ENCODE measurements at places on chromosomes 13 and 19.

- DNase-seq: peak; percentile 32
These were observed 284.0 kb downstream of the DNAJC15 start for GRCh38 chr13:43307221-43307920.

DNA sequence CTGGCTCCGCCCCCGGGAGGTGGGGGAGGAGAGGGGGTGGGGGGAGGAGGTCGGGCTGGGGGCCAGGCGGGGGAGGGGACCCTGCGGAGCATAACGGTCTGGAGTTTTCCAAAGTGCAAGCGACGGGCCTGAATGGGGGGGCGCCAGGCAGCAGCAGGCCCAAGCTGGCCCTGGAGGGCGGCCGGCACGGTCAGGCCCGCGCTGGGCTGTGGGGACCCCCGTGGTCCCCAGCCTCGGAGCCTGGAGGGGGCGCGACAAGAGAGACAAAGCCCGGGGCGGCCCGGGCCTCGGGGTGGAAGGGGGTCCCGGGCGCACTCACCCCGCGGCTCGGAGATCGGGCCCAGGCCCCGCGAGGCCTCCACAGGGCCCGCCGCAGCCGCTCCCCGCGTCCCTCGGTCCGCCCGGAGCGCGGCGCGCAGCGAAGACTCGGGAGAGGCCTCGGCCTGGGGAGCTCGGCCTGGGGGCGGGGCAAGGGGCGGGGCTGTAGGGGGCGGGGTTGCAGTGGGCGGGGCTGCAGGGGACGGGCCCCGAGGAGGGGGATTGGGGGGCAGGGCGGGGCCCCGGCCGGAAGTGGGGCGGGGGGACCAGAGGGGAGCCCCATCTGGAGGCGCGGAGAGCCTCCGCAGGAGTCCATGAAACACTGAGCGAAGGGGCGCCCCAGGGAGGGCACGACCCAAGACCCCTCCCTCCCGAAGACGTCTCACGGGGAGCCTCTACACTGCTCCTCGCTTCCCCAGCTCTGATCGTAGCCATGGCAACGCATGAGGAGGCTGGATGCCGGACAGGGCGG is 47.6 kb downstream of the PTPRS start:
- no peak for DNase-seq

GRCh38 chr13:99722931-99723330 is 221.7 kb downstream of the TM9SF2 start:
- no peak for DNase-seq

- no peak for DNase-seq
These were observed 58.2 kb downstream of the POLR1D start for GRCh38 chr13:27679896-27680295.

DNA sequence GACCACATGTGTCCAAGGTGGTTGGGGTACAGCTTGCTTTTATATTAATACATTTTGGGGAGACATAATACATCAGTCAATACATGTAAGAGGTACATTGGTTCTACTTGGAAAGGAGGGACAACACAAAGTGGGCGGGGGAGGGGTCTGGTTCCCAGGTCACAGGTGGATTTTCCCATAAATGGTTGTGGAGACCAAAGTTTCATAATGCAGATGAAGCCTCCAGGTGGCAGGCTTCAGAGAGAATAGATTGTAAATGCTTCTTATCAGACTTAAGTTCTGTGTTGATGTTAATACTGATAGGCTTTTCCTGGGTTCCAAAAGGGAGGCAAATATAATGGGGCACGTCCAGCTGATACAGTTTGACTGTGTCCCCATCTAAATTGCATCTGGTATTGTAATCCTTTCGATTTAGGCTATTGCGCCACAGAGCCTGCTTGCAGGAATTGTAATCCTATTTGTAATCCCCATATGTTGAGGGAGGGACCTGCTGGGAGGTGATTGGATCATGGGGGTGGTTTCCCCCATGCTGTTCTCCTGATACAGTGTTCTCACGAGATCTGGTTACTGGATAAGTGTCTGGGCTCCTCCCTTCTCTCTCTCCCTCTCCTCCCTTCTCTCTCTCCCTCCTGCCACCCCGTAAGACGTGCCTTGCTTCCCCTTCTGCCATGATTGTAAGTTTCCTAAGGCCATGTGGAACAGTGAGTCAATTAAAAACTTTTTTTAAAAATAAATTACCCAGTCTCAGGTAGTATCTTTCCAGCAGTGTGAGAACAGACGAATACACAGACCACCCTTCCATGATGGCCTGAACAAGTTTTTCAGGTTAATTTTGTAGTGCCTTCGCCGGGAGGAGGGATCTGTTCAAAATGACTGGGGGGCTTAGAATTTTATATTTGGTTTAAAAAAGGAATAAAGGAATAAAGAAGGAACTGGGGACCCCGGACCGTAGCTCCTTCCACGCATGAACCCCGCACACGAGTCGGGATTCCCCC is 44.9 kb downstream of the ZNF823 start:
- no peak for DNase-seq

DNA sequence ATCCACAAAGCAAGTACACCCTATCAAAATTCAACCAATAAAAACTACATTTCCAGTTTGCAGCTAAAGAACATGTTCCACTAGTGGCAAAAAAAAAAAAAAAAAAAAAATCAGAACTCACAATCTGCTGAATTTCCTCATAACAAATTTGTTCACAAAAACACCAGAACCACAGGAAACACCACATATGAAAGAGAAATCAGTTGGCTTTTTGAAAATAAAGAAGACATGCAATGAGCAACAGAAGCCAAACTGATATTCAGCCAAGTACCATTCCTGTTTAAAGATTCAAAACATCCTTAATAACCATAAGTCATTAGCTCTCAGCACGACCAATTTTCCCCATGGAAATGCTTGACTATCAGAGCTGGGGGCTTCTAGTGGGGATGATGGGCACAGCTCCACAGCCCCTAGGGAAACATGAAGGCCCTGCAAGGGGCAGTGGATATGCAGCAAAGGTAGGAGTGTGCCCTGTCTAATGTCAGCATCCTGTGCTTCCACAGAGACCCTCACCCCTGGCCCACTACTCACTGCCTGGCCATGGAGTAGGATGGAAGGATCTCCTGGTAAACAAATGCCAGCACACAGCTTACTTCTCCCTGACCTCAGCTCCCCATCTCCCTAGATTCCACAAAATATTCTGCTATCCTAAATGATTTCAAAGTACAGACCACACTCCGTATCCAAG is 74.0 kb upstream of the DOCK9 start:
- no peak for DNase-seq

- DNase-seq: no peak
These were observed 1.3 kb downstream of the ZNF616 start for GRCh38 chr19:52138278-52138982.

GRCh38 chr19:54473071-54473891 is at the start of gene CDC42EP5:
Gene CDC42EP5 (minus strand): TSS chr19:54473296. CDS start chr19:54465547, 7,749 bp downstream.
- no peak for DNase-seq

- no peak for DNase-seq
These were observed 1086.7 kb downstream of the EFNB2 start for GRCh38 chr13:105448811-105449210.

- peak; percentile 81 for DNase-seq
These were observed 82.7 kb downstream of the SLC10A2 start for GRCh38 chr13:102983496-102983895.

GRCh38 chr13:90300015-90300414 is 1047.5 kb upstream of the MIR17HG start:
- DNase-seq: no peak

DNA sequence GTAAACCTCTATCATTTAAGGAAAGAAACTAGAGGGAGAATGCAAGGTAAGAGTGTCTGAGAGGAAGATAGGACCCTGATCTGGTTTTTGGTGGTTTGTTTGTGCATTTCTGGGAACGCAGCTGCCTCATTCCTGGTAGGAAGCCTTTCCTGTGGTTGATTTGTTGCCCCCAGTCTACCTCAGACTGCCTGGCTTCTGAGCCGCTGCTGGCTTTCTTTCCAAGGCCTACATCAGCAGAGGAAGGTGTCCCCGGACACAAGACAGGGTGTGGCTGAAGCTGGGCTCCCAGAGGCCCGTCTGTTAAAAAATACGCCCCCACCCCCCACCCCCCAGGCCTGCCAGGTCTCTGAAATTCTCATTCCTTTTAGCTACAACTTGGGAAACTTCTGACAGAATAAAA is 42.6 kb downstream of the C13orf42 start:
- DNase-seq: no peak

GRCh38 chr13:92500192-92500591 is 726.4 kb upstream of the GPC6 start:
- DNase-seq: no peak

DNA sequence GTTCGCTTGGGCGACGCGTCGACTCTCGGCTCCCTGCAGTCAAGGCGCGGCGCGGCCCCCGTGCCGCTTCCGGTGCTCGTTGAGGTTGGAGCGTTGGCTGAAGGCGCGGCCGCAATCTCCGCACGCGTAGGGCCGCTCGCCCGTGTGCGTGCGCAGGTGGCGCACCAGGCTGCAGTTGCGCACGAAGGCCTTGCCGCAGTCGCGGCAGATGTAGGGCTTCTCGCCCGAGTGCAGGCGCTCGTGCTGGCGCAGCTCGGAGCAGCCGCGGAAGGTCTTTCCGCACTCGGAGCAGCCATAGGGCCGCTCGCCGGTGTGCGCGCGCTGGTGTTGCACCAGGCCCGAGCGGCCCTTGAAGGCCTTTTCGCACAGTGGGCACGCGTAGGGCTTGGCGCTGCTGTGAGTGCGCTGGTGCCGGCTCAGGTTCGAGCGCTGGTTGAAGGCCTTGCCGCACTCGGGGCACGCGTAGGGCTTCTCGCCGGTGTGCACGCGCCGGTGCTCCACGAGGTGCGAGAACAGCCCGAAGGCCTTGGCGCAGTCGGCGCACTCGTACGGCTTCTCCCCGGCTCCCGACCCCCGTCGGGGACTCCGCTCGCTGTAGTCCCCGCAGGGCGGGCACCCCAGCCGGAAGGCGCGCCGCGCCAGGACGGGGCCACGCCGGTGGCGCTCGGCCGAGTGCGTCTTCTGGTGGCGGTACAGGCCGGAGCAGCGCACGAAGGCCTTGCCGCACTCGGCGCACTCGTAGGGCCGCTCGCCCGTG is 5.3 kb upstream of the ZNF497 start:
- DNase-seq: no peak

- no peak for DNase-seq
These were observed 486 bp downstream of the SRRM5 start for GRCh38 chr19:43612374-43612773.

DNA sequence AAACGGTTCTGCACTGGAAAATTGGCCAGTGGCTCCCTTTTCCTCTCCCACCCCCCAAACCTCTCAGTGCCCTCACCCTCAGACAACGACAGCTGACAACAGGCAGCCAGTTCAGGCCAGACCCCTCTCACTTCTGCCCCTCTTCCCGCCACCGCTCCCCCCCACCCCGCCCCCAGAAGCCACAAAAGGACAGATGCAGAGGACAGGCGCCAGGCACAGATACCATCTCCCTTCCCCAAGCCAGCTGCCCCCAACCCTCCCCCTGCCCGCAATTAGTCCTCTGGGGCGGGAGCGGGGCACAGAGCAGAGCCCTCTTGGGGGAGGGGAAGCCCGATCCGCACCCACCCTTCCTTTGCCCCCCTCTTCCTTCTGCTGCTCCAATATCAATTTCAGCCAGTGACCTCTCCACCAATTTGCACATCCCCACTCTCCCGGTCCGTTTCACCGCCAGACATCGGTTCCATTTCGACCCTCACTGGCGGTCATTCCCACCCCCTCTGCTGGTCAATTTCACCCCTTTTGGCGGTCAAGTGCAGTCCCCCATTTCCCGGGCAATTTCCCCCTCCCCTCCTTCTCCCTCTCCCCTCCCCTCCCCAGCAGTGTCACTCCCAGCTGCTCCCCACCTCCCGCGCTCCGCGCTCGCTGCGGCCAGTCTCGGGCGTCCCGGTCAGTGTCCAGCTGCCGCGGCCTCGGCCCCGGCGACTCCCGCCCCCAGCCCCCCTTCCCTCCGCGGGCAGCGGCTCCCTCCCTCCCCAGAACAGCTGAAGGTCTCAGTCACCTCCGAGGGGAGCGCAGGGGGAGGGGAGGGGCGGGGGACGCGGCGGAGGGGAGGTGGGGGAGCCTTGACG is at the start of gene SHD:
TSS of gene SHD (plus strand) at position 848 of the 848 bp plus-strand sequence. CDS start 798 bp downstream, outside the sequence.
- DNase-seq: no peak

GRCh38 chr13:59879281-59879680 is 284.4 kb downstream of the DIAPH3 start:
- no peak for DNase-seq

- DNase-seq: no peak
These were observed 34.4 kb downstream of the CAPN12 start for GRCh38 chr19:38709671-38710415.

- no peak for DNase-seq
These were observed 261.6 kb downstream of the GPC5 start for GRCh38 chr13:91660076-91660415.

DNA sequence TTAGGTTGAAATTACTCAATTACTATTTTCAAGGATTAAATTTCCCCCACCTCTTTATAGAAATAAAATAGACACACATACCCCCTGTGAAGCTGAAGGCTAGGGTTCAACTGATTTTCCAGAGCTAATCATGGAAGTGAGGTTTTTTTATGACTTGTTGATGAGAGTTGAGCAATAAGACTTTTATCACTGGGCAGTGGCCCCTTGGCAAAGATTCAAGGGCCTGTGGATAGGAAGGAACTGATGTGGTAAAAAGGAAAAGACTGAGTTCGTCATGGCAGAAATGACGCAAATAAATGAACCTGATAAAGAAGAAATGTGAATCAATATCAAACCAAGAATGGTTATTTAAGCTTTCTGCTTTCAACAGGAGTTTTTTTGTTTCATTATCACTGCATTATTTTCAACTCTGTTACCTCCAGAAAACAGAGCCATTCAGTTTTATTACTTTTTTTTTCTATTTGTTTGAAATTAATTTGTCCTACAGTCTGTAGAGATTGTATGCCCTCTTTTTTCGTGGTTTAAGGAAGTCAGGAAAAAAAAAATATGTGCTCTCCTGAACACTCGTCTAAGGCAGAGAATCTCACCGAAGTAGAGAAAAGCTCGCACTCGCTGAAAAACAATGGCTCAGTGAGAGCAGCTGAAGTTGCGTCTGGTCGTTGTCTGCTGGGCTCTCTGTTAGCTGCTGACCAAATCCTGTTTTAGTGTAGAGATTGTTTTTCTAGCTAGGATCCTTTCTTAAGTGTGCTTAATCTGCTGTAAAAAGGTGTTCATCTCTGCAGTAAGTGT is 38.9 kb downstream of the STOML3 start:
- no peak for DNase-seq

DNA sequence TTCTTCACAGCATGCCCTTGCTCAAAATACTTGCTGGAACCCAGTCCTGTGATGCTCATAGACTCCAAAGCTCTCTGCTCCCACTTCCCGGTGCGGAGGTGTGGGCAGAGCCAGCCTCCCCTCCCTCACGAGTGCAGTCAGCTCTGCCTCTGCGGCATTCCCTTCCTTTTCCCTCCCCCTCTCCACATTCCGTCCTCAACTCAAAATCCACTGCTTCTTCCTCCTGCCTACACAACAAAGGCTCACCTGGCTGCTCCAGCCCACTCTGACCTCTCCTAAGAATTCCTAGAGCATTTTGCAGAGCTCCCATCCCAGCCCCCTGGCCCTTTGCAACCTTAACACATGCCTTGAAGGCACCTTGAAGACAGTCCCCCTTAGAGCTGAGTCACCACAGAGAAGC is 527.9 kb downstream of the MYO16 start:
- DNase-seq: no peak

GRCh38 chr19:11626252-11626651 is 29.0 kb downstream of the ZNF627 start:
- DNase-seq: no peak

GRCh38 chr19:52190487-52191293 is 838 bp downstream of the PPP2R1A start:
- no peak for DNase-seq
